ENCODE measurements at places on chromosomes 3 and 15.

- no peak for DNase-seq
These were observed 1.1 kb upstream of the SOX2 start for GRCh38 chr3:181710345-181711291.

GRCh38 chr3:59540696-59541095 lies 490.9 kb upstream of the CFAP20DC start:
- no peak for DNase-seq

- no peak for DNase-seq
These were observed 13.6 kb upstream of the CNBP start for GRCh38 chr3:129197321-129197720.

- DNase-seq, result no peak
These were observed 63.2 kb upstream of the SPPL2A start for GRCh38 chr15:50828610-50829206.

DNA sequence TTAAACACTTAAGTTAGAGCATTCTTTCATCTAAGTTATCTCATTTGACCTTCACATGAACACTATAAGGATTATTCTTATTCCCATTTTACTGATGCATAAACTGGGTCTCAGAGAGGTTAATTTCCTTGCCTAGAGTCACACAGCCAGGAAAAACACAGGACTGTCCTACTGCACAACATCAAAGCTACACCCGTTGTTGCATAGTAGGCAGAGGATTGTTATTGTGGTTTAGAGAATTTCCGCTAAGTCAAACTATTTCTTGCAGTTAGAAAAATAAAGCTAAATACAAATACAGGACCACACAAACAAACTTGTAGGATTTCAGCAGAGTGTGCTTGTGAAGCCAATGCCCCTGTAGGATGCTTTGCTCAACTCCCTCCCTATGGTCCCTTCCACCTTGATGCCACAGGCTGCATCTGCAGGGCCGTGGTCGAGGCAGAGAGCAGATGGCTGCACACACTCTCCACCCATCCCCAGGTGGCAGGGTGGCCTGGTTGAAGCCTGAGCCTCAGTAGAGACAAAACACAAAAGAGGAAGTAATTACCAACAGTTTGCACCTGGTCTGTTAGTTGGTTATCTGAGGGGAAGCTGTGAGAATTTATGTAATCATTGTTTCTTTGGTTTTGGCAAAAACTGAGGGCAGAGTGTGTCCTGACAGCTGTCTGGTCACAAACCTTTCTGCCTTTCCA lies 41.1 kb upstream of the SKOR1 start:
- no peak for DNase-seq

GRCh38 chr3:46576879-46577278 lies 10.8 kb upstream of the LRRC2 start:
- no peak for DNase-seq

GRCh38 chr3:182268711-182269110 lies 524.6 kb upstream of the ATP11B start:
- DNase-seq, result no peak

DNA sequence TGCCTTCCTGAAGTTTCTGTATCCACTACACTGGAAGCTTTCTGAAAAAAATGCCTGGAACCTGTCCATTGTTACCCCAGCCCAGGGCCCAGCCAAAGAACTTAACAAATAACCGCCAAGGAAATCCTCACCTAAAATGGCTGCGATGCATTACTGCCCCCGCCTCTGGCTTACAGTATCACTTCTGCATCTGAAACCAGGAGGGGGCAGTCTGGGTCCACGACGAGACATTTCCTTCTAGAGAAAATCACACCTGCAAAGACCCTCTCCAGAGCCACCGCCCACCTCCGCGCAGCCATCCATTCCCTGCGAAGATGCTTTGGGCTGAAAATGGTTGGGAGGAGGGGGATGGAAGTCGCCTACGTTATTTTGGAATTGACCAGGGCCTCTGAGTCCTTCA lies 22.4 kb upstream of the CELF6 start:
- peak; percentile 6 for DNase-seq

DNA sequence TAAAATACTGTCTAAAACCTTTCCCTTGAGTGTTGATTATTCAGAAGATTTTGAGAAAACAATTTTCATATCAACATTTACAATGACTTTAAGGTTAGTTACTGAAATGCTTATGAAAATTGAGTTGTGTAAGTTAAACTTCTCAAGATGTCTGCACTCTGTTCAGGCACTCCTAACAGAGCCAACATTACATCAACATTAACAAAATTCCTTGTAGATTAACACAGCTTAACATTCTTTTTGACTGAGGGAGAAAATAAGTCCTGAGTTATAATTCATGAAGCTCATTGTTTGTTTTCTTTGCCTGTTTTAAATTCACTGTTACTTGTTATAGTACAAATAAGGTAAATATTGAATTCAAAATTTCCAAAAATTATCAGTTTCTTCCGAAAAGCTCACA lies 9.0 kb downstream of the ACKR4 start:
- no peak for DNase-seq

GRCh38 chr3:160027541-160028195 lies 39.0 kb downstream of the IL12A start:
- DNase-seq, result no peak

GRCh38 chr3:194312743-194313281 lies 38.3 kb downstream of the CPN2 start:
- DNase-seq, result no peak

DNA sequence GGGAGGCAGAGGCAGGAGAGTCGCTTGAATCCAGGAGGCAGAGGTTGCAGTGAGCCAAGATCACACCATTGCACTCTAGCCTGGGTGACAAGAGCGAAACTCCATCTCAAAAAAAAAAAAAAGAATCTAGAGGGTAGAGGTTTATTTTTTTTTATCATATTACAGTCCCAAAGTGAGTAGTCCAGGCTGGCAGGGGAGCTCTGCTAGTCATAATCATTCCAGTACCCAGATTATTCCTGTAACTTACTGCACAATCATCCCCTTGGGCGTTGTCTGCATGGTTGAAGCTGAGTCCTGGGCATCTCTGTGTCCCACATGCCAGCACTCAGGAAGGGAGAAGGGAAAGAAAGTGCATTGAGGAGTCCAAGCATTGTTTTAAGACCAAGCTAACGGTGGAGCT lies 8.5 kb downstream of the CRELD1 start:
- DNase-seq, result no peak

DNA sequence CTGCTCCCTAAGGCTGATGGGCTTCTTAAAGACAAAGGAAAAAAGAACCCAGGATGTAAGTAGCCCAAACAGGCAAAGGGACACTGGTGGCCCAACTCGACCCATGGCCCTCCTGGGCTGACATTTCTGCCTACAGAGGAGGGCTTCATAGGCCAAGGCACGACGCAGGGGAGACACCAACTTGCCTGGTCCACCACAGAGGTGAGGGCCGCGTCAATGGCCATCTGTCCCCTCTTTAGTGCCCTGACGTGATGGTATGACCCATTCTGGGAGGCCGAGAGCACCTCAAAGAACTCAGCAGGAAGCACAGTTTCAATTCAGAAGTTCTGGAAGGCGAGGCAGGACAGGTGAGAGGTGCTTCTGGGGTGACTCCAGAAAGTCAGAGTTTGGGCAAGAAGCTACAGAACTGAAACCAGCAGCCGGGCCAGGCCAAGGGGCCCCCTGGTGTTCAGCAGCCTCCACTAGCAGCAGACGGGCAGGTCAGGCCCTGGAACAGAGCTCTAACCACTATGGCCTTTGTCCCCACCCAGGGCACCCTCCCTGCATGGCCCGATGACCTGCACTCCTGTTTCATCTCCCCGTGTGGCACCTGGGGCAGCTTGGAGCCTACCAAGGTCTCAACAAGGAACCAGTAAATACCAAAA lies 45.1 kb downstream of the HMCES start:
- DNase-seq, result no peak

DNA sequence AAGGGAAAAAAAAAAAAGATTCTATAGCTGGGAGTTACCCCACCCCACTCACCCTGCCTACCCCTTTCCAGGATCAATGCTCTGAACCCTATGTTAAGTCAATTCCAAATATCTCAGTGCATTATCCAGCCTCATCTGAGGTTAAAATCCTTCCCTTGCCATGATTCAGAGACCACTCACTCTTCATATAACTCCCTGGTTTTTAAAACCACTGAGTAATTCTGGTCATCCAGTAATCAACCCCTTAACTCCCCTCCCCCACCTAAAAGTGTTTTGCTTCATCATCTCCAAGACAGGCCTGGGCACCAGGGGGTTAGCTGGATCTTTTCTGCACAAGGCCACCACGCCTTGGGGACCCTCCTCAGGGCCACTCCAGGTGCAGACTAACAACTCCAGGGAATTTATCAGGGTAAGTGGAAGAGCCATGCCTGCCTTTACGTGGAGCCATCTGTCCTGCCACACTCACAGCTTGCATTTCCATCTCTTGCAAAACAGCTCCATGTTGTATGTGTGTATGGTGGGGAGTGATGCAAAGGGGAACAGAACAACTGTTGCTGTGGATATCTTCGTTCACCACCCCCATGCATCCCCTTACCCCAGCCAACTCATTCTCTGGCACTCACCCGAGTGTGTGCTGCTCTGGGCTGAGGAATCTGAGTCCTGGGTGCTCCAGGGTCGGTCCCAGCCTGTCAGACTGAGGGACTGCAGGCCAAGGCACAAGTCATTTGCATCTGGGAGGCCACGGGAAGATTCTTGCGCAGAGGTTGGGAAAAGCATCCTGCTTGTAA lies 30.7 kb upstream of the RPS17 start:
- DNase-seq, result no peak

- no peak for DNase-seq
These were observed 2.6 kb downstream of the RBMS3 start for GRCh38 chr3:29283231-29284119.

DNA sequence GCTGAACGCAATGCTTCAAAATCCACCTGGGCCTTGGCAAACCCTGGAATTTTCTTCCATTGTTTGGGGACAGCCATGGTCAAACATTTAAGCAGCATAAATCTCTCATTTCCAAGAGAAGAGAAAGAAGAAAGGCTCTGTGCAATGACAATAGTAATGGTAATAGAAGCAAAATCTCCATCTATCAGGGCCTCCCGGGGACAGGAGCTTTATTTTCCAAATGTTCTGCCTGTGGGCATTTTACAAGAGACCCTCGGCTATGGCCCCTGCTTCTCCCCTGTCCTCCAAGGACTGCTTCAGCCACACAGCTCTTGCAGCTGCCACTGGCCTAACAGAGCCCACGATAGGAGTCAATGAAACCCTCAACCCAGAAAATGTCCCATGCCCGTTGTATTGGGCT lies 12.7 kb upstream of the FAM240A start:
- DNase-seq, result no peak

DNA sequence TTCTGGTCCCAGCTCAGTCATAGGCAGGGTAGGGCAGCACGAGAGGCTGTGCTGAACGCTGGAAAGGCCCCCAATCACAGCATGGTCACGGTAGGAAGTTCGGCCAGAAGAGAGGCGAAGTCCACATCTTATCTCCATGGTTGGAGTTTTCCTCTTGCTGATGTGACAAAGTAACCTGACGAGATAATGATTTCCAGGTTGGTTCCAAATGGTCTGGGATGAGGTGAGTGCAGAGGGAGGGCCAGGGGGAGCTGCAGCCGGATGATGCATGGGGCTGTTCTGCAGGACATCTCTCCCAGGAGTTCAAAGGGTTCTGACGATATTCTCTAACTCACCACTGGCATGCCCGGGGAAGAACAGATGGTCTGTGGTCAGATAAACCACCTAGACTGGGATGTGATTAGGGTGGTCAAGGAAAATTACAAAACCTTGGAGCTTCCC lies 83.2 kb upstream of the WNT5A start:
- no peak for DNase-seq

DNA sequence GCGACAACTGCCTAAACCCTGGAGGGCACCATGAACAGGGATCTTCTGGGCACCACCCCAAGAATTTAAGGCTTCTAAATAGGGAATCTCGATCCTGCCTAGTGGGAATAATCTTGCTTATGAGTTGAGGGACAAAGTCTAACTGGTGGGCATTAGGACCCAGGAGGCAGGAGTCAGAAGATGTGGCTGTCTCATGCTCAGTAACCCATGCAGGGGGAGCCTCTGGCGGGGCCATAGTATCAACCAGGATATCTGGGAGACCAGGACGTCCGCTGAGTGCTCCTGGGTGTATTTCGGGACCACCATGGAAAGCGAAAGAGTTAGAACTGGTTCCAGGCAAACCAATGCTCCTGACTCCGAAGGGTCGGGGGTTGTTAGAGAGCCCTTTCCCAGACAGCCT lies 356.1 kb downstream of the OTOL1 start:
- no peak for DNase-seq

DNA sequence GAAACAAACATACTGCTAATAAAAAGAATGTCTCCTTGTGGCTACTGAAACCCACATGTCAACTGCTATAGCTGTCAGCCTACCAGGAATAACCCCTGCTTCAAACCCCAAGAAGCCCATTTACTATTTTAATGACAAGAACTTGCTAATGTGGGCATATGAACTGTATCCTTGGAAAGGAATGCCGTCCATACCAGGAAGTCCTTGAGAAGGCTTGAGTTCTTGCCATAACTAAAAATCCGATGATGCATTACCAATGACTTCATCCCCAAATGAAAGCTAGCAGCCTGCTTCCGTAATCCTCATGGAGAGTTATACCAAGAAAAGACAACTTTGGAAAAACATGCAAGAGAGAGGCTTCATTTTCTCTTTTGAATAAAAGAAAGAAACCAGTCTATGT lies 34.8 kb downstream of the MINDY4B start:
- DNase-seq, result no peak
